ENCODE measurements at places on chromosomes 7 and 10.
A peak's percentile ranks its signal among the peaks of the same experiment; 100 is the strongest.

DNA sequence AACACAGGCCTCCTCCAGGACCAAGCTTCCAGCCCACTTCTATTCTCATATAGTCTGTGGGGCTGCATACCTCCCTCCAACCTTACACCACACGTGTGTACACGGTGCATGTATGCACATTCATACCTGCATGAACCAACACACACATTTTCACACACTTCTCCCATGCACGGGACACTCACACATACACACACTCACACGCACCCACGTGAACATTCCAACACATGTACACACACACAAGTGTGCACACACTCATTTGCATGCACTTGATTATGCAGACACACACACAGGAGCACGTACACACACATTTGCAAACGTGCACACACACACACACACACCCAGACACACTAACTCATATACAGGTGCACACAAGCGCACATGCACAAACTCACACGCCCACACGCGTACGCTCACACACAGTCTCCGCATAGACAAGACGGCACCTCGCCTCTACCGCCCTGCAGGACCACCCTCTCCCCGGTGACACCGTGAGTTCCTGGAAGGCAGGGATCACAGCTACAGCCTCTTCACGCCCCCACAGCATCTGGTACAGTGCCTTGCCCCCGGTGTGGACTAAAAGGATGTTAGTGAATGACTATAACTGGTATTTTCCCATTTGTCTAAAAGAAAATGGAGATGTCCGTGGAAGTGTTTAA is 263.8 kb downstream of the PTPRN2 start:
- DNase-seq = no peak

GRCh38 chr10:130854151-130854550 is 457.4 kb downstream of the TCERG1L start:
- no peak for DNase-seq

DNA sequence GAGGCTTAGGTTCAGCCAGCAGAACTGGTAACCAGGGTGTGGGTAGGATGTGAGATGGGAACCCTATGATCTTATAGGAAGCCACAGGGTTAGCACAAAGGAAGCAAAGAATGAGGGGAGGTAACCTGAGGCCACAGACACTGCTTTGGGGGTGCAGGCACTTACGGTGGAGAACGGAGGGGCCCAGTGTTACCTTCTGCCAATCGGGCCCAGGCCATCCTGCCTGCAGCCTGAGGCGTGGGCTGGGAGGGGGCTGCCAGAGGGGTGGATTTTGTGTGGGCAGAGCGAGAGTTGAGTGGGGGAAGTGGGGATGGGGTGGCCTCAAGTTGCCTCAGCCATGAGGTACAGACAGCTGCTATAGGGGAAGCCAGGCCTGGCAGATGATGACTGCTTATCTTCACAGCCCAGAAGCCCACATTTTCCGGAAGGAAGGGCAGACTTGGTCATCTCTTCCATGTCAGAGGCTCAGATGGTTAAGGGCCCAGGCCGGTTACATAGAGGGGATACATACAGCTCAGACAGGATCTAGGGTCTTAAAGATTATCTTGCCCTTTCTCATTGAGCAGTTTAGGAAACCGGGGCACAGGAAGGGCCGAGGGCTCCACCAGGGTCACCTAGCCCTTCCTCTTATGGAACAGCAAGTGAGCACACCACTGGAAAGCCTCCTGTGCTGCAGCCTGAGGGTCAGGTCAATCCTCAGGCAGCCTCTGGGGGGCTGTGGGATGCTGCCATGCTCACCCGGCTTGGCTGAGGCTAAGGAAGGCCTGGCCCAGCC is 24.4 kb upstream of the VSIR start:
- DNase-seq = no peak

GRCh38 chr10:17453373-17454091 is 863 bp downstream of the ST8SIA6 start:
- DNase-seq = peak; percentile 37

DNA sequence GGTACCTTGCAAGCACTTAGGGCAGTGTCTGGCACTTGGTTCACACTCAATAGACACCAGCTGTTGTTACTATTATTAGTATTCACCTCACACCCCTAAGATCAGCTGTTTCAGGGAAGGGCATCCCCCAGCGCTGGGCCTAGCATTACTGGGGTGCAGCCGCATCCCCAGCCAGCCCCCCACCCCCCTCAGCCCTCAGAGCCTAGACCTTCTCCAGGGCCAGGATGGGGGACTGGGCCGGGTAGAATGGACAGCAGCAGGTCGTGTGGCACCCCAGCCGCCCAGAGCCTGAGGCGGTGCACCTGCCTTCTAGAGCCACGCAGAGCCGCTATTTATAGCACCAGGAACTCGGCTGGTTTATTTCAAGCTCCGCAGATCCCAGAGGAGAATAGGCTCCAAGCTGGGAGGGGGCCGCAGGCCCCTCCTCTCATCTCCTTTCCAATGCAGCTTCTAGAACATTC is 60.5 kb downstream of the GTF2IRD1 start:
- no peak for DNase-seq

DNA sequence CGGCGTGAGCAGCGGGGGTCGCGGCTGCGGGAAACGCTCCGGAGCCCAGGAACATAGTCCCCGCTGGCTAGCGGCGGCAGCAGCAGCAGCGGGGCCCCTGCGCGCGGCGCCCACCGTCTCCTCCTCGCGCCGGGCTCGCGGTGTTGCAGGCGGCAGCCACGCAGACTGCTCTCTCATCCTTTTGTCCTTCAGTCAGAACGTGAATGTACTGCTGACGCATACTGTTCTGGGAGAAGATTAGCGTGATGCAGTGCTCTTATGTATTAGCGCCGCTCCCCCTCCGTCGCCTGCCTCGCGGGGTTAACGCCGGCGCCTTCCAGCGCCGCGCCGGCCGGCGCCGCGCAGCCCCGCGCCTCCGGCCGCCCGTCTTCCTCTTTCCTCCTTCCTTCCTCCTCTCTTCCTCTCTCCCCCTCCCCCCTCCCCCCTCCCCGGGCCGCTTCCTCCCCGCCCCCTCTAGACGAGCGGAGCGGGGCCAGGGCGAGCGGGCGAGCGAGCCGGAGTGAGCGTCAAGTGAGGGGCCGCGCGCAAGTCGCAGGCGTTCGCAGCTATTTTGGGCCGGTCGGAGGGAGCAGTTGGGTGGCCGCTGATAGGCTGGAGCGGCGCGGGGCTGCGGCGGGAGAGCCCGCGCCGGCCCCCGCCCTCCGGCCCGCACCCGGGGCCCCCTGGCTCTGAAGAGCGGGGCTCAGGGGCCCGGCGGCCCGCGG is 816 bp upstream of the LRRC4 start:
- DNase-seq = peak; percentile 93

GRCh38 chr10:101162677-101163076 is 31.6 kb downstream of the TLX1 start:
- DNase-seq = no peak

- no peak for DNase-seq
Measured at GRCh38 chr7:25940086-25940906, 211.7 kb upstream of the NFE2L3 start.

DNA sequence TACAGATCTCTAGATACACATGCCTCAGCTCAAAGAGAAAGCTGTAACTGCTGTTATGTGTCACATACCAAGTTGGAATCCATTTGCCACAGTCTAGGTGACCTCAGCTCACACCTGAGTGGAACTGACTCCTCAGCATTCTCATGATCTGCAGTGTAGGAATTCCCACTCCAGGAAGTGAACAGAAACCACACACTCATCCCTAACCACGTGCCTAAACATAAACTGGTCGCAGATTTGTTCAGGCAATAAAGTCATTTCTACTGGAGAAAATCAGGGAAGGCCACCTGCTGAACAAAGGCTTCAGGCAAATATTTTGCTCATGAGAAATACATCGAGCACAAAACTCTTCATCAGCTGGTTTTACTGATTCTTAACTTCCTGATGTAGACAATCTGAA is 23.0 kb upstream of the ZMYND11 start:
- DNase-seq = no peak

DNA sequence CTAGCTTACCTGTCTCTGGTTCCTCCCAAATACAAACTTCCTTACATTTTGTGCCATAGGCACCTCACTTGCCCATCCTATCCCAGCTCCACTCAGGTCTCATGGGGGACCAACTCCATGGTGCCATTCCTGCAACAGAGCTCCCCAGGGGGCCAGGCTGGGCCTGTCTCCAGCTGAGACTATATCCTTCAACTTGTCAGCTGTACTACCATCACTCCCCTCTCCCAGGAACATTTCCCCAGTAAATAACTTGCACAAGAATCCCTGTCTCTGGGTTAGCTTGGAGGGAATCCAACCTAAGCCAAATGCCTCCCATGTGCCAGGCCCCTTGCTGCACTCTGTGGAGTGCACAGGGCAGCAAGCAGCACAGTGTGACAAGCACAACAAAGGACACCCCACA is 33.2 kb downstream of the FRMPD2 start:
- no peak for DNase-seq

DNA sequence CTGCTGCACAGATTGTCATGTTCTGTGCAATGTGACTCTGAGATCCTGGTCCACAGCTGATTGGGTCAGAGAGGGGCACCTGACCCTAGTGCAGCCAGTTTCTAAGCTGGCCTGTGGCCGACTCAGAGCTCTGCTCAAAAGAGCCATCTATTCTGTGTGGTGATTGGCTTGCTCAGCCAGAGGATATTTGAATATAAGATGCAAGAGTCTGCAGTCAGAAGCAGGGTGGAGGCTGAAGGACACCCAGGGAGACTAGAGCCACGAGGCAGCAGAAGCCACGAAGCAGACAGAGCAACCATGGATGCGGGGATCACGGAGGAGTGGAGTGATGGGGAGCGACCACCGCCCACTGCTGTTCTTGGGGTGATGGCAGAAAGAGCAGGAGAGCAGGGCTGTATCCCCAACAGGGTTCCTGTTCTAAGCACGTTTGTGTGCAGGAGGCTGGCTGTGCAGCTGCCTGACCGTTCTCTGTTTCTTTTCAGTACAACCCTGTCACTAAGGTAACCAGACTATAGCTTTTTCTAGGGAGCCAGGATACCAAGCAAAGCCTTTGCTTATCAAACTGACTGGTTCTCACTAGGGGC is 19.5 kb upstream of the RHEB start:
- peak; percentile 58 for DNase-seq

GRCh38 chr7:41921453-41921981 is 218.6 kb upstream of the INHBA start:
- peak; percentile 27 for DNase-seq

DNA sequence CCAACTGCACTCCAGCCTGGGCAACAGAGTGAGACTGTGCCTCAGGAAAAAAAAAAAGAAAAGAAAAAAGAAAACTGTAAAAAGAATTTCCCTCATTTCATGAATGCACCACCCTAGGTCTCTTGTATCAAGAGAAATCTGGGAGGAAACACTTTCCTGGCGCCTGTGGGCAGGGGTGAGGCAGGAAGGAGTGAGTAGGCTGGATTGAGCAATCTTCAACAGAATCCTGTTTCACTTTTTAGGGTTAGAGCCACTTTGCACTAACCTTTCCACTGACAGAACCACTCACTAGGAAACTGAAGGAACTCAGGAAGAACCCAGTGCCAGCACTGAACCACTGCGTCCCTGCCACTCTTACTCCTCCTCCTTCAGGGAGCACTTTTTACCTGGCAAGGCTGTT is 282.1 kb downstream of the CCDC3 start:
- no peak for DNase-seq

DNA sequence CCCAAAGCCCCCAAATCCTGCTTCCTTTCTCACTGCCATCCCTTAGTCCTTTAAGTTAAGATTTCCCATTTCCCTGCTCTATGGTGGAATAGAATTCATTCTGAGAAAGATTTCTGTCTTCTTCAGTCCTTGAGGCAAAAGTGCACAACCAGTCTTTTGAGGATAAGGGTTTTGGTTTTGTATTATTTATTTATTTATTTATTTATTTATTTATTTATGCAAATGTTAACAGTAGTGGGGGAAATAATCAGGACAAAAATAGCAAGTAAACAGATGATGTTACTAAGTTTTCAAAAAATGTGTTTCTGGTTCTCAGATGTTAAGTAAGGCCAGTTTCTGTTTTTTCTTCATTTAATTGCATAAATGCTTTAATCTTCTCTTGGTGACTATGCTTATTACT is 84.2 kb downstream of the GLCCI1 start:
- no peak for DNase-seq

DNA sequence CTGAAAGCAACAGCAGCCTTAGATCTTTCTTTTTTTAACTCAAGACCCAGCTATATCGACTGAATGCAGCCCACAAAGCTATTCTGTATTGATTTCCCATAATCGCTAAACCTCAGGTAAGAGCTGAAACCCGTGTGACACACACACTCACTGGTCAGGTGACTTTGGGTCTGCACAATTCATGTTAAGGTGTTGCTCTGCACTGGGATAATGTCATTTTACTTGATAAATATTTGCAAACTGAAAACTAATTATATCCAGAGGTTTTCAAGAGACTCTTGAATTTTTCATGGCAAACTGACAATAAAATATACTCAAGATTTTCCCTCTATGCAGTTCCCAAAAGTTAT is 33.1 kb downstream of the SCRN1 start:
- no peak for DNase-seq

DNA sequence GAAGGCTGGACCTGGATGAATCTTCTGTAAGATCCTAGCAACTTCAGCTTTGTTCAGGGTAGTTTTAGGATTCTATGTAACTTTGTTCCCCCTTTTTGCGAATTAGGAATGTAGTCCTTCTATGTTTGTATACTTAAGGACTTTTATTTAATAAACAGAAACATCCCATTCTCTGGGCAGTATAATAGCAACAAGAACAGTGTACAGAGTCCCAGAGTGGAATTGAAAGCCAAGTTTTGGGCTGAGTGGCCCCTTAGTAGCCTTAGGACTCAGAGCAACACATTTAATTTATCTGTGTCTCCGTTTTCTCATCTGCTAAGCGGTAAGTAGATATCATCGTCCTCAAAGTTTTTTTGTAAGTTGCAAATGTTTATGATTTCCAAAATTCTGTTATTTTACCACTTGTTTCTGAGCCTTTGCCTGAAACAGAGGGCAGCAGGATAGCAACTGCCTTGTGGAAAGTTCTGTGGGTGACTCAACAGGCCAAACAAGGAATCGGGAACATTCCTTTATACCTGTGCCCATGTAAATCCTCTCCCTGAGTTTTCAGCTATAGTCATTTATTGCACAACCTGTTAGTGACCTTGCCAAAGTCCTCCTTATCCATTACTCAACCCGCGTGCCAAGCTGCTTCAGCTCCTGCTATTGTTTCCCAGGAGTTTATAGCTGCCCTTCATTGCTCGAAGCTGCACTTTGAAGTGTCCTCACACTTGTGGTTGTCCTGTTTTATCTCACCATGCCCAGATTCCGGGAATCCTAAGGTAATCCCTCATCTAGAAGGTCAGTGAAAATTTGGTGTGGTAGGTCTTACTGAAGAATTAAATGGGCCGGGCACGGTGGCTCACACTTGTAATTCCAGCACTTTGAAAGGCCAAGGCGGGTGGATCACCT is 199.1 kb upstream of the AHR start:
- DNase-seq = no peak

- DNase-seq = no peak
Measured at GRCh38 chr7:118629898-118630438, 405.5 kb downstream of the ANKRD7 start.
